Pulmonary artery endothelial cell (primary cell): ENCODE measurements at places on chromosomes 6 and 20. TPM values are rescaled to one million over a fixed set of nuclear protein-coding genes. Genes with fewer than 3 reads are reported as not detected.

- no peak for DNase-seq
Measured at GRCh38 chr6:108235127-108235526, 25.7 kb downstream of the SNX3 start.

DNA sequence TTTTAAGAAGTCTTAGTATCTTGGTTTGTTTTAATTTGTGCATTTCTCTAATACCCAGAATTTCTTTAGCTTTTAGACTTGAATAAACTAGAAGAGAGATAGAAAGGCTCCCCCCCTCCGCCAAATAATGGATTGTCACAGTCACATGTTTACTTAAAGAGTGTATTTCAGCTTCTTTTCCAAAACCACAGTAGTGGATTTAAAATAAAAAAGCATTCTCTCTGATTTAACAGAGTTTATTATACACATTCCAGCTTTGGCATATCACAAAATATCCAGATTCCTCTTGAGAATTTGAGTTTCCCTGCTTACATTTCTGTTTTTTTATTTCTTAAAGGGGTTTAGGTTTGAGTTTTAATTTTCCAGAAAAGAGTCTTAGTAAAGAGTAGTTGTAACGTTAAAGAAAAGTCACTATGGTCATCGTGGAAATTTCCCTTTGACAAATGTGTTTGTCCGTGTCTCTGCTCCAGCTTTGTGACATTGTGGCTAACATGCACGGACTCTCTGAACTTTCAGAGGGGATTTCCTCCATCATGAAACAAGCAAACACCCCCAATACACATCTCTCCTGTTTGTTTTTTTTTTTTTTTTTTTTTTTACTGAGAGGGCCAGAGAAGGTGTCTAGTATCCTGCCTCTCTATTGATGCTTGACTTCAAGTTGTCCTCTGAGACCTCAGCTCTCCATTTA, 113.5 kb upstream of the SUPT3H start:
- DNase-seq, result no peak

DNA sequence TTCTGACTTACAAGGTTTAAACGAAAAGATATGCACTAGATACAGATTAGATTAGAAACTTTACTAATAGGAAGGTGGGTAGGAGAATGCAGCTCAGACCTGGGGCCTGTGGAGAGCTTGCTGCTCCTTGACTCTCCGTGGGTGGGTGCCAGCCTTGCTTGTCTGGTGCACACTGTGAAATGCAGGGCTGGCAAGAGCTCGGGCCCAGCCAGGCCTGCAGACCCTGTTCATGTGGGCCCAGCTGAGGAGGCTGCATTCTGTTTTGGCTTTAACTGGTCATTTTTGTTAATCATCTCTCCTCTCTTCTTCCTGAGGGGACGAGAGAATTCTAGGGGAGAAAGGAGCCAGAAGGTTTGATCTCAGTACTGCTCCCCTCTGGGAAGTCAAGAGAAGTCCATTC, 325.4 kb downstream of the QKI start:
- no peak for DNase-seq

- no peak for DNase-seq
Measured at GRCh38 chr6:159168536-159169192, 536 bp upstream of the FNDC1 start.

GRCh38 chr6:90087106-90087833, 193.0 kb downstream of the GJA10 start:
- no peak for DNase-seq

- no peak for DNase-seq
Measured at GRCh38 chr20:57743450-57744095, 33.8 kb upstream of the PMEPA1 start.

- DNase-seq, result no peak
Measured at GRCh38 chr6:82436740-82437139, 73.1 kb downstream of the TPBG start.

- DNase-seq, result no peak
Measured at GRCh38 chr6:84685983-84686584, 78.3 kb downstream of the TBX18 start.

- DNase-seq, result no peak
Measured at GRCh38 chr6:103983011-103983410, 876.7 kb downstream of the HACE1 start.

- DNase-seq, result no peak
Measured at GRCh38 chr20:33516882-33517281, 27.0 kb downstream of the CBFA2T2 start.

FAXC gene
- total RNA-seq, result 0.07 and 0.18 TPM in 2 replicates

SLC4A11 gene
- total RNA-seq, result 3.0 and 4.3 TPM in 2 replicates

EFCAB8 gene
- 0.04 and 0.07 TPM in 2 replicates for total RNA-seq

DDRGK1 gene
- 25.9 and 40.1 TPM in 2 replicates for total RNA-seq

MUCL3 gene
- not detected in 2 replicates for total RNA-seq

ANKEF1 gene
- total RNA-seq, result 2.8 and 3.5 TPM in 2 replicates

NKX2-2 gene
- not detected in 2 replicates for total RNA-seq

SCUBE3 gene
- total RNA-seq, result 0.26 and 0.53 TPM in 2 replicates

TFAP2D gene
- not detected in 2 replicates for total RNA-seq

GNMT gene
- 0.13 and 0.21 TPM in 2 replicates for total RNA-seq

TMX4 gene
- 20.1 and 21.1 TPM in 2 replicates for total RNA-seq
